Lower lobe of right lung (tissue), 2 donors: ENCODE measurements at places on chromosomes 5 and 9. TPM values are rescaled to one million over a fixed set of nuclear protein-coding genes. Genes with fewer than 3 reads are reported as not detected.

RASEF gene
- total RNA-seq: 11.5 TPM

- DNase-seq: no peak
These were observed 94.6 kb downstream of the PRRT1B start for GRCh38 chr9:131639769-131640437.

GRCh38 chr9:104951487-104951886 lies 23.5 kb upstream of the ABCA1 start:
- no peak for DNase-seq

- DNase-seq: no peak
These were observed 236.4 kb downstream of the FANCC start for GRCh38 chr9:95080961-95081647.

GRCh38 chr5:90226433-90227099 lies 183.0 kb downstream of the CETN3 start:
- no peak for DNase-seq

DNA sequence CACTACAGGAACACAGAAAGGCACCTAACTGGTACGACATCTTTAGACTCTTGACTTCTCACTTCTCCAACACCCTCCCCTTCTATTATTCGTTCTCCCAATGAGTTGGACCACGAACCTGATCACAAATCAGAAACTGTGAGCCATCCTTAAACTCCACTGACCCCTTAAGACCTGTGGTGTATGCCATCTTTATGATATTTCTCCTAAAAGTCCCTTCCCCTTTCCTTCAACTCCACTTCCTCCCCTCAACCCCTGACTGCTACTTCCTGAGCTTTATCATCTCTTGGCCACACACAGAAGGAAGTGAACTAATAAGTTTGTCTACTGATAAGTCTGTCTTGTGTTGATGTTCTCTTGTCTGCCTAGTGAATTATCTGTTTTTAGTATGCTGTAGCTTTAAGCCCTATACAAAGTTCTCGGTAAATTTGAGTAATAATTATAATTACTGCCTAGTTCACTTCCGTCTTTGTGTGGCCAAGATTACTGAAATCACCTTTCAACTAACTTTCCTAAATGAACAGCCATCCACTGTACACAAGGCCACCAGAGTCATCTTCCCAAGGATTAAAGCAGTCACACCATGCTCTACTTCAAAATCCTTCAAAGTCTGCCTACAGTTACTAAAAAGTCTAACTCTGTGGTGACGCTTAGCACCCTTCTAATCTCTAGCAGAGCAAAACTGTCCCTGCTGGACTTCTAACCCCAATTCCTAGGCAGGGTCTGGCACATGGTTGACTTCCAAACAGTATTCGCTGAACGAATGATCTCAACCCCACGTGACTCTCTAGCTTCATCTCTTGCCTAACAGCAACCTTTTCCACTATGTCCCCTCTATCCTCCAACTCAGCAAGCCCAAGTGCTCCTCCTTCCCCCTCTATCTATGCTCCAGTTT lies 23.2 kb downstream of the ELOVL7 start:
- no peak for DNase-seq

GRCh38 chr5:147565524-147565923 lies 55.7 kb upstream of the DPYSL3 start:
- no peak for DNase-seq

DNA sequence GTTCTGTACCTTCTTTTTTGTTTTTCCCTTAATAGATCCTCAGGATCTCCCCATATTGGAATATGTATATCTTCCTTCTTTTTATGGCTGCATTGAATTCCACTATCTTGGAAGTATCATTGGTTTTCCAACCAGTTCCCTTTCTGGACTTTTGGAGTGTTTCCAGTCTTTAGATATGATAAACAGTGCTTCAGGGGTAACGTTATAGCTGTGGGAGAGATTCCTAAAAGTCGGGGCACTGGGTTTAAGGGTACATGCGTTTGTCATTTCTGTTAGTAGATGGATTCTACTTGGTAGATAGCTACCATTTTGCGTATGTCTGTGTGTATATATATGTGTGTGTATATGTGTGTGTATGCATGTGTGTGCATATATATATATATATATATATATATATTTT lies 42.0 kb downstream of the EXOSC2 start:
- DNase-seq: no peak

- no peak for DNase-seq
These were observed 1.5 kb downstream of the PAPPA start for GRCh38 chr9:116154976-116155697.

DNA sequence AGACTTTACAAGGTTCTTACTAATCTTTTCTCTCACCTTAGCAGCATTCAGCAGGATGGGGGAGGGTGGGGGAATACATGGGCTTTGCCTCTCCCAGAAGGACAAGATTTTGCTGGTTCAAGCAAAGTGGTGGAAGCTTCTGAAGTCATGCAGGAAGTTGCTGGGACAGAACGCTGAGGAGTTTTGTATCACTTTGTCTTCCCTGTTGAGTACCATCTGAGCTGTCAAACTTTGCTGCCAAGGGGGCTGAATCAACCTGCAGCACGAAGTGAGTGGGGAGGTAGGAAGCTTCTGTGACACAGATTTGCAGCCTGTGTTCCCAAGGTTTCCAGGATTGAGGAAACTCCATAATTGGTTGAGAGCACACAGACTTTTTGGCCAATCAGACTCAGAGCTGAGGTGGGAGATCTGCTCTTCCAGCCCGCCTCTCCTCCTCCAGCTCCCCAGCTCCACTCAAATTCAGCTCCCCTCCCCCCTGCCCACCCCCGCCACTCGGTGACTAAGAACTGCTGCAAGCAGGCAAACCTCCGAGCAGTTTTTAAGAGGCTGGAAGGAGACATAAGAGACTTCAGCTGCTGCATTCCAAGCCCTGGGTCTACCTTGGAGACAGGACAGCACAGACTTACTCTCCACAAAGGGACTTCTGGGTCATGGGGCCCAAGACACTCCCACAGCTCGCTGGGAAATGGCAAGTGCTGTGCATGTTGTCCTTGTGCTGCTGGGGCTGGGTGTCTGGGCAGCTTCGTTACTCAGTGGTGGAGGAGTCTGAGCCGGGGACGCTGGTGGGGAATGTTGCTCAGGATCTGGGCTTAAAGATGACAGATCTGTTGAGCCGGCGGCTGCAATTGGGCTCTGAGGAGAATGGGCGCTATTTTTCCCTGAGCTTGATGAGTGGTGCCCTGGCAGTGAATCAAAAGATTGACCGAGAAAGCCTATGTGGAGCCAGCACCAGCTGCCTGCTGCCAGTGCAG lies at the start of gene PCDHGC5:
TSS of gene PCDHGC5 (plus strand) at position 491 of the 971 bp plus-strand sequence. CDS start at position 651, 160 bp downstream.
- DNase-seq: no peak

GRCh38 chr9:20630241-20630943 lies 8.1 kb upstream of the MLLT3 start:
- DNase-seq: no peak

- no peak for DNase-seq
These were observed 320.8 kb downstream of the CCDC171 start for GRCh38 chr9:15873573-15874177.

GPR150 gene
- 0.18 TPM for total RNA-seq

DNA sequence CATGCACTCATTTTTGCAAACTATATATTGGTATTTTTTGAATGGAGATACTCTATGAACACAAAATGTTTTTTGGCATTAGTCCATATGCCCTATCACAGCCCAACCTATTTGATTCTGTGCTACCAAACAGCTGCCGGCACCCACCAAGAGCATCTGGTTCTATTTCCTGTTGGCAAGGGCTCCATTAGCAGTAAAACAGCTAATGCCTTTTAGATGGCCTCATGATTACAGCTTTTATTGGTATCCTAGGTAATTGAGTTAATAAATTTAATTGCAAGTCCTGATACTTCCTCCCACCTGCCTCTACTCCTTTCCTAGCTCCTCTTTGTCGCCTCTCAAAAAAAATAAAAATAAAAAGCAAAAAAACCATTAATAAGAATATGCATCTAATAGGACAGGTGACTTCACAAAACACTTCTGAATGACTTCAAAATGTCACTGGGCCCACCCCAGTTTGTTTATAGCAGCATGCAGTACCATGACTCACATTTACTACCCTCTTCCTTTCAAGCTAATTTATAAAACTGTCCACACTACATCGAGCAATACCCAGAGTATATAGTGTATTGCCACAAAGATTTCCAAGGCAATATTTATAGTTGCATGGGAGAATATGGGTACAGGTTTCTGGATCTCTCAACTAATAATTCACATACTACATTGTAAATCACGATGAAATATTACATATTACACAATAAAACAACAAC lies 620.4 kb downstream of the SLCO4C1 start:
- DNase-seq: no peak

TRIM23 gene
- 15.8 TPM for total RNA-seq

GRCh38 chr5:151153300-151153699 lies 4.3 kb downstream of the ANXA6 start:
- no peak for DNase-seq

- DNase-seq: no peak
These were observed 194.6 kb downstream of the MEF2C start for GRCh38 chr5:88688156-88688983.

DNA sequence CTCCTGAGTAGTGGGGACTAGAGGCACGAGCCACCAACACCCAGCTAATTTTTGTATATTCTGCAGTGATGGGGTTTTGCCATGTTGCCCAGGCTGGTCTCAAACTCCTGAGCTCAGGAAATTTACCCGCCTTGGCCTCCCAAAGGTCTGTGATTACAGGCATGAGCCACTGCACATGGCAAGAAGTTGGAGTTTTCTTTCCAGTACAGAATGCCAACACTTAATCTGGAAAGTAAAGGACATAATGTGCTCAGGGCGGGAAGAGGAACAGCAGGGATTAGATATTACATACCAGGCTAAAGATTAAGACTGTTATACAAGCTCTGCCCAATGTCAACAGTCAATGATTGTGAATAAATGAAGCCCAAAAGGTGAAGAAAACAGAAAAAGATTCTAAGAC lies 47.2 kb upstream of the AGXT2 start:
- DNase-seq: no peak

- peak; percentile 85 for DNase-seq
These were observed 363.2 kb downstream of the GLIS3 start for GRCh38 chr9:3936520-3937235.

GRCh38 chr9:131484560-131485185 lies 18.0 kb upstream of the POMT1 start:
- peak; percentile 32 for DNase-seq

- no peak for DNase-seq
These were observed 13.3 kb downstream of the NUP214 start for GRCh38 chr9:131138676-131139075.

- peak; percentile 60 for DNase-seq
These were observed 369 bp downstream of the OCLN start for GRCh38 chr5:69492923-69493395.

DNA sequence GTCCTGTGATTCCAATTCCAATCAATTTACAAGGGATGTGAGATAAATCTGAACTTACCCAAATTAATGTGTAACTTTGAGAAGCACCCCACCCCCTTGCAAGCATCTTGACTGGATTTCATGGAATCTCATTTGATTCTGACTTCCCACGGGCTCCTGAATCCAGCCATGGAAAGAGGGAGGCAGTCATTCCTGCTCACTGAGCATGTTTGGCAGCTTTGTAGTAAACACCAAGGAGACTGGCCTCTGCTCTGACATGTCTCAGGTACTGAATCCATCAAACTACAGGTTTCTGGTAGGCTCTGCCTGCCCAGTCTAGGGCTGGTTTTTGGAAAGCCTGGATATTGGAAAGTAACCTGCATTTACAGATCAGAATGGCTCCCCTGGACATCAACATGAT lies 357.6 kb downstream of the ARHGEF28 start:
- DNase-seq: no peak

DNA sequence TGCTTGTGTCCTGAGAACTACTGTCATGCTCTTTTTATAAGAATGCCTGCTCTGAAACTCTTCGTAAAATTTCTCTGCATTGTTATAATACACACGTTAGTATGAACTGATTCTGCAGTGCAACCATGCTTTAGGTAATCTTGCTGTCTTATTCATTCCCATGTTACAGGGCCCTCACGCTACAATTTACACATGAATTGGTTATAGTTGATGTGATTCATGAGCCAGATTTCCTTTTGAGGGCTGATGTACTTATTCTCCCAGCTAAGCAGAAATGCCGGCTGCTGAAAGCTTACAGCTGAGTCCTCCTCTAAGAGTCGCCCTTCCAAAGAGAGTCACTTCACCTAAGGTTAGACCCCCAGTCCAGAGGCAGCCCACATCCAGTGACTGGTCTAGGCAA lies 233.5 kb upstream of the PCSK5 start:
- no peak for DNase-seq

GRCh38 chr5:53575831-53576230 lies 15.4 kb downstream of the NDUFS4 start:
- DNase-seq: no peak

DNA sequence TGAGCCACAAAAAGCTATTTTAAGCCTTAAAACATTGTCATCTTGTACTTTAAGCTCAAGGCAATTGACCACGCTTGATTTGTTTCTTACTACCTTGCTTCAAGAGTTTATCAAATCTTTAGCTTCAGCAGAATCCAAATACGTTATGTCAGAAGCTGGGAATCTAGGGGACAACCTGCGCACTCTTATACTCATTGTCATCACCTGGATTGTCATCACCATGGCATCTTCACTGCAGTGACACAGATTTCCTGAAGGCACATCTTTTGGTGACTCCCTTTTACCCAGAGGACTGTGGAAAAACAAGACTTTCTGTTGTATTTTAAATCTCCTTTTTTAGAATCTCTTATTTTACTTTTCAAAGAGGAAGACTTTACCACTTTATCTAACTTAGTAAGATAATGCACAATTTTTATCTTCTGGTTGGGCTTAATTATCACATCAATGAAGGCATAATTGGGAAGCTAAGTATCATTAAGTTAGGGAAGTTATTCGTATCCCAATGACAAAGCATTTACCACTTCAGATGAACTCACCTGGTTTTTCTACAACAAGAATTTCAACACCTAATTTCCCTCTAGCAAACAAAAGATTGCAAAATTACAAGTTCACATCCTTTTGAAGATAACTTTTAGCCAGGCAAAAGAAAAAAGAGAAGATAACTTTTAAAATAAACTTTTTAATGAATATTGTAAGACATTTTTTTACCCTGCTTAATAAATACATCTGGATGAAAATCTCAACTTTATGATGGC lies 162.0 kb downstream of the DOCK2 start:
- DNase-seq: no peak

ANKRD31 gene
- 0.27 TPM for total RNA-seq

GRCh38 chr5:165425594-165425993 lies 1920.2 kb downstream of the MAT2B start:
- DNase-seq: no peak

DNA sequence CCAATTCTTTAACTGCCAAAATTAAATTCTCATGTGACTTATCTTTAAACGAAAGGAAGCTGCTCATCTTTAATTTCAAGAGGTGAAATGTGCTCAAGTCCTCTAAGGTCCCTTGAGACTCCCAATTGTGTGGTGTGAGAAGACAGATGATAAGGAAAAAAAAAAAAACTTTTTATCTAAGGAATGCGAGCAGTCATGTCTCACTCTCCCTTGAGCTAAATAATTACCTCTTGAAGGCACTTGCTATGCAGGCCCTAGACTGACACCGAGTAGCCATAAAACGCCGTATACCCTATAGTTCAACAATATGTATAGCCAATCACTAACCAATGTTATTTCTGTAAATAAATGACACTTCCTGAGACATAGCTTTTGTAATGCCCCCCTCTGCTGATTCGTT lies 1.5 kb upstream of the DTWD2 start:
- DNase-seq: no peak
